Motor neuron (in vitro differentiated cells): ENCODE measurements at places on chromosomes 7 and 10. TPM values are rescaled to one million over a fixed set of nuclear protein-coding genes. Genes with fewer than 3 reads are reported as not detected.

DNA sequence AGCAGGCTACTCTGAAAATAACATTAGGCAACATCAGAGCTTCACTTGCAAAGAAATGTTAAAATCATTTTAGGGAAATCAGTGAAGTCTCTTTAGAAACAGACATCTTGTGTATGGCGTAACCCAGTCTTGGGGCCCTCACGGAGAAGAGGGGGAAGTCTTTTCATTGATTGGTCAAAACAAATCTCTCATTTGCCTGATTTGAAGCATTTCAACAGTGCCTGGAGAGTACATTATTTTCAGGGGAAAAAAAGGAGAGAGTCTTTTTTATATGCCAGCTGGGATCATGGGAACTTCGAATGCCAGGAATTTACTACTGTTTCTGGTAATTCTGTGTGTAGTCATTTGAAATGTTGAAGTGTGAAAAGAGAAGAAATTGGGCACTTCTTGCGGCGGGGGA lies 471.4 kb downstream of the PLXDC2 start:
- no peak for ATAC-seq

DNA sequence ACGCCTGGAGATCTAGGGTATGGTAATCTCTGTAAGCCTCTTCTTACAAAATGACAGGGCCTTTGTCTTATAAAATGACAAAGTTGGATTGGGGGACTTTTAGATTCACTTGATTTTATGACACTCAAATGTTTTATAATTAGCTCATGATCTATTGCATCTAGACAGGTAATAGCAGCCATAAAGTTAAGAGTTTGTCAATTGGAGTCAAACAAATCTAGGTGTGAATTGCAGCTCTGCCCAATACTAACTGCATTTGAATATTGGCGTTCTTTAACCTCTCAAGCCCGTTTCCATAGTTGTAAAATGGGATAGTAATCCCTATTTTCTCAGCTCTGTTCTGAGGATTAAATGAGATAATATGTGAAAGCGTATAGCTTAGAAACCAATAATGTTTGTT lies 14.1 kb upstream of the MRC1 start:
- ATAC-seq, result no peak

DNA sequence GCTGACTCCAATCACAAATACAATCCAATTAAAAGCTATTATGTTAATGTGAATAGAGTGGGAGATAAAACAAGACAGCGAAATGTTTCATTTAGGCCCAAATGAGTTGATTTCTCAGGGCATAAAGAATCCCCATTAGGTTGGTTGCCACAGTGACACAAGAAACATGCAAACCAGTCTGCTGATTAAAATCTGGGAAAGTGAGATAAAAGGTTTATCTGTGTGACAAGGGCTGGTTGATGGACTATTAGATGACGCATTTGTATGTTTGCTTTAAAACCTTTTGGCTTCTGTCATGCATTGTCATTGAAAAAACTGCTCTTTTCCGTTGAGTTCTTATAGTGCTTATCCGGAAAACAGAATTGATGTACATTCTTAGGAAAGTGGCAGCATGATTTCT lies 658.2 kb downstream of the GATA3 start:
- ATAC-seq, result no peak

DNA sequence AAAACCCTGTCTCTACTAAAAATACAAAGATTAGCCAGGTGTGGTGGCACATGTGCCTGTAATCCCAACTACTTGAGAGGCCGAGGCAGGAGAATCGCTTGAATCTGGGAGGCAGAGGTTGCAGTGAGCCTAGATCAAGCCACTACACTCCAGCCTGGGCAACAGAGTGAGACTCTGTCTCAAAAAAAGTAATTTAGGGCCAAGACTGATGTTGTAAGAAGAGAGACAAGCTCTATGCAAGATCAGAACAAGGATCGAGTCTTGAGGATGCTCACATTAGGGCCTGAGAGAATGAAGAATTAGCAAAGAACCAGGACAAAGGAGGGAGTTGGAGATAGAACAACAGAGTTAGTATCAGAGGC lies 3.3 kb upstream of the KPNA7 start:
- ATAC-seq, result no peak

- ATAC-seq, result no peak
Observed at GRCh38 chr10:58625070-58625469, 112.4 kb downstream of the BICC1 start.

DNA sequence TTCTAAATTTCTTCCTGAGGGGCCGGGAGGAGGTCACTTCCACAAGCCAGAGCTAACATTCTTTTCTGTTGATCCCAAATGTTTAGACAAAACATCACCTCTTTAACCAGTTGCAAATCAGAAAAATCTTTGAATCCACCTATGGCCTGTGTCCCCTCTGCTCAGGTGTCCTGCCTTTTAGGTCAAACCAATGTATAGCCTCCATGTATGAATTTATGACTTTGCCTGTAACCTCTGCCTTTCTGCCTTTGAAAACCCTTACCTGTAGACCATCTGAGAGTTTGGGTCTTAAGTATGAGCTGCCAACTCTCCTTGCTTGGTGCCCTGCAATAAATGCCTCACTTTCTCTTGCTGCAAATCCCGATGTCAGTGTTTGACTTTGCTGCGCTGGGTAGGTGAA lies 44.1 kb upstream of the MSRB2 start:
- no peak for ATAC-seq

DNA sequence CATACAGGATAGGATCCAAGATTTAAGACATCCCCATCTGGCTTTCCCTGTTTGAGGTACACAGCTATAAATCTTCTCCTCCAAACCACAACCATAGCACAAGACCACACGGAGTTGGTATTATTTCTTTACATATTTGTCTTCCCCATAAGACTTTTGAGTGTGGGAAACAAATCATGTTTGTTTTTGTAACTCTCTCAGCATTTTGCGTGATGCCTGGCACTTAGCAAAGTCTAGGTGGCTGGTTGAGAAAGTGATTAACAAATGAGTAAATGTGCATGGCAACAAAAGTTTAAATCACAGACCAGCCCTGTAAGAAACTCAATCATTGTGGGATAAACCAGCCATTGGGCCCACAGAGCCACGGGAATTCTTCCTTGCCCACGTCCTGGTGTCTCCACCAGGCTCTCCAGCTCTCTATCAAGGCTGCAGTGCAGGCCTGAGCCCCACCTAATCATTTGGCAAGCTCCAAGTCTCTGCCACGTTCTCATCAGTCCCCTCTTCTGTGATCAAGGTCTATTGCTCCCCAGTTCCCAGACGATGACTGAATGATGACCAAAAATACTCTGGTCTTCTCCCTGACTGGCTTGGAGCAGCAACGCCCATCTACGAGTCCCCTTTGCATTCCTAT lies 317.8 kb downstream of the TNS3 start:
- no peak for ATAC-seq

DNA sequence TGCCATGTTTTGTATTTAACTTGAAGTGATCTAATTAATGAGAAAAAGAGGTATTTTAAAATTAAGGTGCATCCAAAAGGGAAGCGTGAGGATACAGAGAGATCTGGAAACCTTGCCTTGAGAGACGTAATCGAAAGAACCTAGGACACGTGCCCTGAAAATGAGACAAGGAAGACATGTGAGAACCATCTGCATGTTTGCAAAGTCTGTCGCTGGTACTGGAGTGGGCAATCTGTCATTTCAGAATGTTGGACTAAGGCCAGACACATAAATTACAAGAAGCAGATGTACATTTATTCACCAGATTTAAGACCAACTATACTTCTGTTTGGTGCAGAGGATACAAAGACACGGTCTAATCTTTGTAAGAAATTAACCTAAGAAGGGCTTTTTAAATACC lies 9.2 kb downstream of the AGR2 start:
- ATAC-seq, result no peak

MRC1 gene
- 0.10 and 0.14 TPM in 2 replicates for total RNA-seq

PRSS37 gene
- 0.29 and 2.3 TPM in 2 replicates for total RNA-seq

ITIH5 gene
- total RNA-seq, result 154 and 167 TPM in 2 replicates

KCP gene
- 0.29 and 0.67 TPM in 2 replicates for total RNA-seq

PNLIPRP2 gene
- not detected in 2 replicates for total RNA-seq

PTPRZ1 gene
- total RNA-seq, result 2.6 and 7.8 TPM in 2 replicates

EIF3B gene
- 65.9 and 76.5 TPM in 2 replicates for total RNA-seq

PCDH15 gene
- total RNA-seq, result 11.4 and 12.4 TPM in 2 replicates

KIAA1549 gene
- 1.3 and 1.6 TPM in 2 replicates for total RNA-seq
